Left renal cortex interstitium (tissue), 4 donors: ENCODE measurements at places on chromosomes 5 and 9.

- no peak for DNase-seq
These were observed 199.4 kb upstream of the ST8SIA4 start for GRCh38 chr5:101102506-101102905.

DNA sequence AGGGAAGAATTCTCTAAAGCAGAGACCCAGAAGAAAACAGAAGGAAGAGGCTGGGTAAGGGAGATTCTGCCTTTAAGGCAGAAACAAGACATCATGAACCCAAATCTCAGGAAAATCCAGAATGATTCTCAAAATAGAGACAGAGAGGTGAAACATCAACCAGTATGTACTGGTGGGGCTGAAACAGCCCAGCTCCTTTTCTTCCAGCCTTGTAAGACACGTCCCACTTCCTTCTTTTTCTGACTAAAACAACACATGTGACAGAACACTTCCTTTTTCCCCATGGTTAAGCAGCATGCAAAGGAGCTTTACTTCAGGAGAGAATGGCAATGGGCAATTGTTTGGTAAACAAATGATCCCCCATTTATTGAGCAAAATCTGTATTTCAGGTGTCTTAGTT is 230.8 kb upstream of the NR4A3 start:
- no peak for DNase-seq

DNA sequence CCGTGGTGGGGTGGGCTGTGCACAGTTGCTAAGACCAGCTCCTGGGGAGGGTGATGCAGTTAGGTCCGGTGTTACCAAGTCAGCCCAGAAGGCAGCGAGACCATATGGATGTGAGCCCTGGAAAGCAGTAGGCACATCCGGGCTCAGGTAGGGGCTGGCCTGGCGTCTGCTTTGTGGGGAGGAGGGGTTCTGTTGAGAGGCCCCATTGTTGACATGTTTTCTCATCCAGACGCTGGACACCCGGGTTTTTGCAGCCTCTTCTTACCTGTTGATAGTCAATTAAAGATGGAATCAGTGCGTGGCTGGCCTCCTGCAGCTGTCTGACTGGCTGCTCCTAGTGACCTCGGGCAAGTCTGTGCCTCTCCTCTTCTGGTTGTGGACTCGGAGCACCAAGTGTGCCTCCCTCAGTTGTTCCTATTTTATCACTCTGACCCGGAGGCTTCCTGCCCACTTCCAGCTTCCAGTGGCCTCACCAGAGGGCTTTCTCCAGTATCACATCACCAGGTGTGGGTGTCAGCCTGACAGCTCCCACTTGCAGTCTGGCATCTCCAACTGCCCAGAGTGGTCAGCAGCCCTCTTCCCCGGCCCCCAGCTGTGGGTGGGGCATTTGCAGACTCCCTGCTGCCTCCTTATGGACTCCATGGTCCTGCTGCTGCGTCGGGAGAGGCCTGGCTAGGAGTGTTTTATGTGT is 90.8 kb downstream of the EHMT1 start:
- no peak for DNase-seq

DNA sequence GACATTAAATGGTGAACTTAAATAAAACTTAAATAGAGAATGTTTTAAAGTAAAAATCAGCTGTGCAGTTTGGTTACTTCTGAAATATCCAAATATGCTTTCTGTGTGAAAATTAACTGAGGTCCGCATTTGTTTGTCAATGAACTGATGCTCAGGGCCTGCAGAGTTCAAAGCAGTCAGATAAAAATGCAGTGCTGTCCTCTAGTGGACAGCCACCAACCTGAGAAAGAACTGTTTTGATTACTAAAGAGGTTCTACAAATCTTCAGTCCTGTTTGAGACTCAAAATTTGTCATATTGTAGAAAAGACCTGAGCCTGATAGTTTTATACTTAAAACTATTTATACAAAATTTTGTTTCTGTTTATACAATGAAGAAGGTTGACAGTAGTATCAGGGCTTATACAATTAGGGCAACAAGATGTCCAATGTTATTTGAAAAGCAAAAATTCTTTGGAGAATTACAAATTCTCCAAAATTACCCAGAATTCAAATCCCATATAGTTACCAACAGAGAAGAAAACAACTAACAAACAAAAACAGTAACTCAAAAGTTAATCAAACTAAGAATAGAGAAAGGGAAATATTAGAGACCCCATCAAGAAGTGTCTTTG is 232.3 kb upstream of the TBCA start:
- DNase-seq, result no peak

- no peak for DNase-seq
These were observed 49.5 kb downstream of the KLF4 start for GRCh38 chr9:107439991-107440456.

- no peak for DNase-seq
These were observed 47.6 kb downstream of the ACER2 start for GRCh38 chr9:19456426-19456825.
